SK-N-DZ (cell line): ENCODE measurements at places on chromosomes 3 and 15.

- DNase-seq, result no peak
Measured at GRCh38 chr3:195005759-195006510, 265.0 kb downstream of the XXYLT1 start.

DNA sequence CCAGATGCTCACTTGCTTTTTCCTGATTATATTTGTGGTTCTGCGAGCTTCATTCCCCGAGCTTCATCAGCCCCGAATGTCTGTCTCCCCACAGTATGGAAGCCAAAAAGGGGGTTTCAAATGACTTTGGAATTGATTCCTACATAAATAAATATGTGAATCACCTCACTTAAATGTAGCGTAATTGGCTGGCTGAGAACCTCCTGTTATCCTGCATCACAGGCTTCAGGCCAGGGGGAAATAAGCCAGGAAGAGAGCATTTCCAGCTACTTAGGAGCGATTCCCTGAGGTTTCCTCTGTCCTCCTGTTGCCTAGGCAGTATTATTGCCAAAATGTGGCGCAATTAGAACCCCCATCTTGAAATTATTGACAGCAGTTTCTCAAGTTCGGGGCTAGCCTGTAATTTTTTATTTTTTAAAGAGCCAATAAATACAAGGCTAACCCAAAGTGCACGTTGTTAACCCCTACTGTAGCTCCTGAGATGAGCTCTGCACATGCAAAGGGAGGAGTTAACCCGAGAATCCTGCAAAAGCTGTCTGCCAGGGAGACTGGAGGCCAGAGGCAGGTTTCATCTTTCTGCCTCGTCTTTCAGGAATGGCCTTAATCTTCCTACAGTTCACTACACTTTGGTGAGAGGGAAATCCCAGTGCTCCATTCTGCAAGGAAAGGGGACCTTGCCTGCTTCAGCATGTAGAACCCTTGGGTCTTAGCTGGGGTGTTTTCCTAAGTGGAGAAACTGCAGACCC, 148.2 kb downstream of the ADAMTS9 start:
- no peak for DNase-seq

- no peak for DNase-seq
Measured at GRCh38 chr15:69526081-69527061, 73.8 kb downstream of the RPLP1 start.

GRCh38 chr15:97082830-97083229, 752.3 kb downstream of the NR2F2 start:
- no peak for DNase-seq

DNA sequence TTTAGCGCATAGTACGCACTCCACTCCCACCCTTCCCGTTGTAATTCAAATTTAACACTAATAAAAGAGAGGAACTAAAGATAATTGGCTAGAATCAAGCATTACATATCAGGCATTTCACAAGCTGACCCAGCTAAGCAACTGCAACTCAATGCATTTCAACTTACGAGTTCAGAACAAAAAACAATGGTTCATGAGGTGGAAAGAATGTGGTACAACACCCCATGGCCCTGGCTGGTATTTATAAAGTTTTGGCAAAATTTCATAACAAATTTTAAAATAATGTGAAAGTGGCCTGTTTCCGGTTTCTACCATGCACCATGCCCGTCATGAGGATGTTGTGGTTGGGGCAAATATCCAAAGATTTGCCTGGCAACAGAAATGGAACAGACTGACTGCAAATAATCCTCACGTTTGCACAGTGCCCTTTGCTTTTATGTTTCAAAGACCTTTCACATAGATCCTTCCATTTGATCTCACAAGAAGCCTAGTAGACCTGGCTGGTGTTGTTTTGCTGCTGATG, 455.3 kb upstream of the NR2F2 start:
- DNase-seq, result no peak

- DNase-seq, result no peak
Measured at GRCh38 chr3:188166441-188166840, 12.5 kb downstream of the LPP start.

GRCh38 chr3:178526291-178526690, 9.9 kb upstream of the KCNMB2 start:
- no peak for DNase-seq

DNA sequence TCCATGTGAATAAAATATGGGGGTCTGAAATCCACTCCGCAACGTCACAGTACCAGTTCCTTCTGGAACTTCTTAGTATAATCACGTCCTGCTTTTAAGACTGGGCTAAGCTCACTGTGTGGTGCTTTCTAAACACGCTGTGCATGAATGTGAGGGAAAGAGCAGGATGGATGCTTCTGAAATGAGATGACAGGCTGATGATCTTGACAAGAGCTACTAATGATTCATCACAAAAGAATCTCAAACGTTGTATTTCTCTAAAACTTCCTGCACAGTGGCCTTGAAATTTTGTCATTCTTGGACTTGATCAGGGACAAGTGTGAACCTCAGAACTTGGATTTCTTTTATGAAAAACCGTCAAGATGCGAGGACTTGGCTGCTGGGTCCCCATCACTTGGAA, 221.4 kb downstream of the CADPS start:
- DNase-seq, result no peak

DNA sequence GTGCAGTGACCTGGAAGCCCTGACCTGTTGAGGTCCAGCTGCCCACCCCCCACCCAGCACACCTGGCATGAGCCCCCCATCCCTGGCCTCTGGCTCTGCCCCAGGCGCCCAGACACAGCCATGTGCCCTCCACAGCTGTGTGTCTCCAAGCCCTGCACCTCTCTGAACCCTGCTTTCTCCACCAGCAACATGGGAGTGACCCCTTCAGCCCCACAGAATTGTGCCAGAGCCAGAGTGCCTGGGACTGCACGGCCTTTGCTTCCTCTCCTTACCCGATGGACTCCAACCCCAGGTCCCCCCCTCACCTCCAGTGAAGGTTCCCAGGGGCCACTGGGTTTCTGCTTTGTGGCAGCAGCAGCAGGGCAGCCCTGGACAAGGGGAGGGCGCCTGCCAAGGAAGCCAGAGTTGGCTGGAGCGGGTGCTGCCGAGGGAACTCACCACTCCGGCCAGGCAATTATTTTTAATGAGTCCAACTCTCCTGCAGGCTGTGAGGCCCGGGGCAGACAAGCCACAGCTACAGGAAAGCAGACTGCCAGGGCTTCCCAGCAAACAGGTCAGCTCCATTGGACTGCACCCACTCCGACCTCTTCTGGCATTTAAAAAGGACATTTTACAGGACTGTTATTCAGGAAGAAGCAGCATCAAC, 24.1 kb downstream of the PRR20G start:
- no peak for DNase-seq

- no peak for DNase-seq
Measured at GRCh38 chr3:197306374-197307086, 8.1 kb upstream of the DLG1 start.
